Right hindlimb (tissue), 1 donor: ENCODE measurements at places on chromosomes 7 and 10.

GRCh38 chr7:63112764-63113712, 885.6 kb upstream of the ZNF722 start:
- no peak for DNase-seq

- no peak for DNase-seq
These were observed 127.4 kb downstream of the ZFAND4 start for GRCh38 chr10:45545150-45545549.

DNA sequence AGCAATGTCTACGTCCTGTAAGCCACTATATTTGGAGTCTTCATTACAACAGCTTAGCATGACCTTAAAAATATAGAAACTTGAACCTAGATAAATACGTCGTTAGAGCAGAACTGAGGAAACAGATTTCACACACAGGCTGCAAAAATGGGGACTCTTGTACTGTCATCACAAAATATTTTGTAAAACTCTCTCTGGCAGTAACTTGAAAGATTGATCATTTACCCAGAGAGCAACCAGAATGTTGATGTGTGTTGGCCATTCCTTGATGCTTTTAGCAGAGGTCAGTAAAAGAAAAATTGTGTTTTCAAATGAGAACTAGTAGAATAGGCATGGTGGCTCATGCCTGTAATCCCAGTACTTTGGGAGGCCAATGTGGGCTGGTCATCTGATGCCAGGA, 14.5 kb upstream of the PON1 start:
- DNase-seq = no peak

- DNase-seq = no peak
These were observed 90.2 kb upstream of the RAB18 start for GRCh38 chr10:27413831-27414348.

DNA sequence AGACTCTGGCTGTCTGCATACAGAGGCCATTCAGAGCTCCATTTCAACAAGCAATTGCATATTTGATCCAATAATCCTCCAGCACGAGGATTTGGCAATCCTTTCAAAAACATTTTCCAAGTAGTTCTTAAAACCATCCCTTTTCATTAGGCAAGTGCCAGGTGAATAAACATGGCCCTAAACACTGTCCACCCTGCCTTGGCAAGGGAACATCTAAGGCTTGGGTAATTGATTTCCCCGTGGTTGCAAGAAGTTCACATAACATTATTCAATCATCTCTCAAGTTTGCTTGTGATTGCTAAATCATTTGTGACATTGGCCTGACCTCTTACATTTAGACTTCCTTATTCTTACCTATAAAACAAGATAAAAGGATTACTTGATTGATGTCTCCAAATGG, 175.2 kb downstream of the CTTNBP2 start:
- no peak for DNase-seq

- no peak for DNase-seq
These were observed 141.2 kb upstream of the KLF6 start for GRCh38 chr10:3926258-3926657.

DNA sequence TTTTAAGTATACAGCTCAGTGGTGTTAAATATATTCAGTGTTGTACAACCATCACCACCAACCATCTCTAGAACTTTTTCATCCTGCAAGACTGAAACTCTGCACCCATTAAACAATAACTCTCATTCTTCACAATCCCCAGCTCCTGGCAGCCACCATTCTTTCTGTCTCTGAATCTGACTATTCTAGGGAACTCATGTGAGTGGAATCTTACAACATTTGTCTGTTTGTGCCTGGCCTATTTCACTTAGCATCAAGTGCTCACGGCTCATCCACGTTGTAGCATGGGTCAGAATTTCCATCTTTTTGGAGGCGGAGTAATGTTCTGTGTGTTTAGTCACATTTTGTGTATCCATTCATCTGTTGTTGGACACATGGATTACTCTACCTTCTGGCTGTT, 40.8 kb upstream of the PFKFB3 start:
- no peak for DNase-seq
